ENCODE measurements at places on chromosomes 3 and 15.

DNA sequence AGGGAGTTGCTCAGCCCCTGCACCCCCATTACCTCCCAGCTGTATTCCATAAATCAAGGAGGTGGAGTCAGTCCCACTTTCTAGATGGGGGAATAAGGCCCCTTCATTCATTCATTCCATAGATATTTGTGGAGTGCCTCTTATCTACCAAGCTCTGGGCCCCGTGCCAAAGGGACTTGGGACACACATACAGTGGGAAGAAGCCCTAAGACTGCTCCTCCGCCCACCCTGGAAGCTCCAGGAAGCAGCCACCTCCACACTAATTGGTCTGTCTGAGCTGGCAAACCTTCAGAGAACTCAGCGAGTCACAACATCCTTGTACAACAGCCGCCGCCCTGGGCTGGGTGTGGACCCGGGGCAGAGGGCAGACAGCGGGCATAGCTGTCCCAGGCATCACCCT, 6.4 kb downstream of the STRA6 start:
- no peak for DNase-seq

GRCh38 chr3:40179016-40179415, 130.5 kb upstream of the EIF1B start:
- DNase-seq = peak; percentile 17

DNA sequence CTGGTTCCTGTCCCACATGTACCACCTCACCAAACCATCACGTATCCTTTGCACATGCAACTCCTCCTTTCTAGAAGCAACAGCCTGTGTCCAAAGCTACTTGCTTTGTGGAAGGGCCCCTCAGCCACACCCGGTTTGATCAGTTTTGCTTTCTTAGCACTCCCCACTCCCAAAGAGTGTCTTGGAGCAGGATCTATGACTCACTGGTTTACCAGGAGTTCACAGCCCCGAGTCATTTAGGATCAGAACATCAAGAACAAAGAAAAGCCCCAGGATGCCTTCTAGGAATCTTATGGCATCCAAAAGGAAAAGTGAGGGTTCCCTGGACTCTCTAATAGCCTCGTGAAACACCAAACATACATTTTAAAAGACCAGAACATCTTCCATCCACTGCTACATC, 50.7 kb upstream of the IGF1R start:
- DNase-seq = no peak

- no peak for DNase-seq
Observed at GRCh38 chr15:60745469-60746061, 266.6 kb upstream of the ICE2 start.

- no peak for DNase-seq
Observed at GRCh38 chr15:56792211-56792610, 58.9 kb upstream of the ZNF280D start.

DNA sequence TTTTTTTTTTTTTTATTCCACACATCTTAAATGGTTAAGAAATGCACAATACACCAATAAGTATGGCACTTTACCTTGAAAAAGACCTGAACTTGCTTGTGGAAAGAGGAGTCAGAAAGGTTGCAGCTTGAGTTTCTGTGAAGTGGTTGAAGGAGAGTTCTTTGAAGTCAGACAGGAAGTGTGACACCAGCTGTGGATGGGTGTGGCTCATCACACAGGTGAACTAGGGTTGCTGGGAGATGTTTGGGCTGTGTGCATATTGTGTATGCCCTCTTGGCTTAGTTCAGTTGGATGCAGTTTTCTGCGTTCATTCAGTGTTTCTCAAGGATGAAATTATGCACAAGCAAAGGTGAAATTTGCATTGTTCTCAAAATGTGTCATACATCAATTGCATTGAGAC, 6.3 kb downstream of the AEN start:
- no peak for DNase-seq

DNA sequence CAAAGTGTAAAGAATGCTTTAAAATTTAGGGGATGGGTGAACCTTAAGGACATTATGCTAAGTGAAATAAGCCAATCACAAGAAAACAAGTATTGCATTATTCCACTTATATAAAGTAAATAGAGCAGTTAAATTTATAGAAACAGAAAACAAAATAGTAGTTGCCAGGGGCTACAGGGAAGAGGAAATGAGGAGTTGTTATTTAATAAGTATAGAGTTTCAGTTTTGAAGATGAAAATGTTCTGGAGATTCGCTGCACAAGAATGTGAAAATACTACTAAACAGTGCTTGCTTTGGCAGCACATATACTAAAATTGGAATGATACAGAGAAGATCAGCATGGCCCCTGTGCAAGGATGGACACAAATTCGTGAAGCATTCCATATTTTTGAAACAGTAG, 32.0 kb downstream of the DNAH12 start:
- DNase-seq = no peak

DNA sequence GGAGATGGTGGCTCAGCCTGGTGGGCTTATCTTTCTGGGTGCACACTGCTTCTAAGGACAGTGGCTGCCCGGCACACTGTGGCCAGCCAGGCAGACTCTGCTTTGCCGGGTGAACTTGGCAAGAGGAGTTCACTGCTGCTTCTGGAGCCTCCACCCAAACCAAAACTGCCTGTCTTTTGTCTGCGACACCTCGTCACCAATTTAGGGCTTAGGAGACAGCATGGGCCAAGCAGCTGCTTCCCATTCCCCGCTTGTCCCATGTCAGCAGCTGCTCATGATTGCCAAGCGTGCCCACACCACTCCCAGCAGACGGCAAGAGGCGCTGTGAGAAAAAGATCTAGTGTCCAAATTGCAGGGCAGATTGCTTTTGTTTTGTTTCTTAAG, 57.3 kb downstream of the LSM3 start:
- no peak for DNase-seq

- no peak for DNase-seq
Observed at GRCh38 chr3:114527036-114527644, 233.3 kb downstream of the TIGIT start.

- DNase-seq = no peak
Observed at GRCh38 chr3:188362405-188362831, 208.5 kb downstream of the LPP start.

DNA sequence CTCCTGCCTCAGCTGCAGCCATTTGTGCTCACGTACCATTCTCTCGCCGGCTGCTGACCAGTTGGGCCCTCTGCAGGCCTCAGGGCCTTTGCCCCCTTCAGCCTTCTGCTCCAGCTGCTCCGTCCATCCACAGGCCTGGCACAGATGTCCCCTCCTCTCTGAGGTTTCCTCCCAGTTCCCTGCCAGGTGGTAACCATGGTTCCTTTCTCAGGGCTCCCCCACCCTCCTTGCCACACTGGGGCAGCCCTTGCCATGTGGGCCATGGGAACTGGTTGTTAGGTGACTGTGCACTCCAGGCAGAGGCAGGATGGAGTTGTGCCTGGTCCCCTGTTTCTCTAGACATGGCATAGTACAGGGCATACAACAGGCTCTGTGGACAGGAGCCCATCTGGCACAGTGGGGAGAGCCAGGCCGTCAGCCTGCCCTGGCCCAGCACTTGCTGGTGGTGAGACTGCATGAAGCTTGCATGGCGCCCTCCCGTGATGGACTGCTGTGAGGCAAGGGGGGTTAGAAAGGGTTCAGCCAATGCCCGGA, 148.9 kb downstream of the DNAJB8 start:
- DNase-seq = no peak

DNA sequence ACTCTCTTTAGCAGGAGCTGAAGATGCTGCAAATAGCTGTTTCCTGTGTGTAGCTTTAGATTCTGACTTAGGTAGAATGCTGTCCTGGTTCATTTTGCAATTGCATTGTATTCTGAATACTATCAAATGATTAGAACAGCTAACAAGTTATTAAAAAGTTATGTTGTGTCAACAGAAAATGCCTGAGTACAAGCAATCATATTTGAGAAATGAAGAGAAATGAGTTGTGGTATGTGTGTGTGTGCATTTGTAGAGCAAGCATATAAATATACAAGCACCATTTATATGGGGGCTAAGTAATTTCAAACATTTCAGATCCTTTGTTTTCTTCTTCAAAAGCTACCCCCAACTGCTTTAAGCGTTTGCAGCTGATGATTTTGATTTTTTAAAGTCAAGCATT, 7.8 kb downstream of the ZIC1 start:
- DNase-seq = no peak

DNA sequence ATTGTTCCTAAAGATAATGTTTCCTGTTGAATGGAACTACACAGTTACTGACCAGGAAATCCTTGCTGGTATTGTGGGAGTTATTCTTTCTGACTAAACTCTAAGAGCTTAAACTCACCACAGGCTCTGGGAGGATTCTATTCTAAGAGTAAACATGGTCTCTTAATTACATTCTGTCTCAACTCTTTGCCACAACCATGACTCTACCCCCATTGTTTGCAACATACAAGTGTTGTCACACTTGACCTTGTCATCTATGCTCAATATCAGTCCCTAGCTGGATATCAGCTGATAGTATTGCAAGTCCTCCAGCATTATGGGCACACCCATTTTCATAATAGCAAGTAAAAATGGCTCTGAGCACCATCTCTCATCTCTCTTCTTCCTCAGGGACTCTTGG, 29.6 kb upstream of the SECISBP2L start:
- no peak for DNase-seq

DNA sequence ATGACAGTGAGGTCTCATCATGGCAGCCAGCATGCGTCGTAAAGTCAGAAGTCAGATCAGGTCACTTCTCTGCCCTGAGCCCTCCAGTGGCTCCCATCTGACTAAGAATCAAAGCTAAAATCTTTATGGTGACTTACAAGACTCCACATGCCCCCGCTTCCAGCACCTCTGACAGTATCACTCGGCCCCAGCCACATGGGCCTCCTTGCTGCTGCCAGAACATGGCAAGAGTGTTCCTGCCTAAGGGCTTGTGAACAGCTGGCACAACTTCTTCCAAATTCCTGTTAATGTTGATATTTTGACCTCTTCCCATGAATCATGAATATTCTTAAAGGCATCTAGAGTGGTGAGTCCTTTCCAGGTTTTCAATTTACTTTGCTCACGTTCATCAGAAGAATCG, 20.5 kb downstream of the POLR2M start:
- no peak for DNase-seq

GRCh38 chr3:193704431-193704830, 111.4 kb downstream of the OPA1 start:
- no peak for DNase-seq

- no peak for DNase-seq
Observed at GRCh38 chr3:195570344-195570743, 13.4 kb downstream of the APOD start.

GRCh38 chr15:41895957-41896356, 2.1 kb upstream of the SPTBN5 start:
- DNase-seq = no peak

GRCh38 chr3:11457135-11457534, 184.9 kb downstream of the ATG7 start:
- DNase-seq = no peak

DNA sequence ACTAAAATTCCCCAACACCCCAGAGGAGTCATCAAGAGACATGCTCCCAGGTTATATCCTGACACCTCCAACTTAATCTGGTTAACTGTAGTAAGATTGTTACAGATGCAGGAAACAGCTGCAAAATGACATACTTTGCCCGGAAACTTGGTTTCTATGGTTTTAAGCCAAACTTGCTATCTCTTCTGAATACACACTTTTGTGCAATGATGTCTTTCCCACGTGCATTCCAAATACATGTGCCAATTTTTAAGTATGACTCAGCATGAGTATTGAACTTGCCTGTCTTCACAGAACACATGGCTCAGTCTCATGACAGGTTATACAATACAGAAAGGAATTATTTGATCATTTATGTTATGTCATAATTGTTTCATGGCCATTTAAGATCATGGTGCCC, 207.0 kb upstream of the DCBLD2 start:
- no peak for DNase-seq

GRCh38 chr3:54999159-54999558, 71.3 kb upstream of the LRTM1 start:
- no peak for DNase-seq

DNA sequence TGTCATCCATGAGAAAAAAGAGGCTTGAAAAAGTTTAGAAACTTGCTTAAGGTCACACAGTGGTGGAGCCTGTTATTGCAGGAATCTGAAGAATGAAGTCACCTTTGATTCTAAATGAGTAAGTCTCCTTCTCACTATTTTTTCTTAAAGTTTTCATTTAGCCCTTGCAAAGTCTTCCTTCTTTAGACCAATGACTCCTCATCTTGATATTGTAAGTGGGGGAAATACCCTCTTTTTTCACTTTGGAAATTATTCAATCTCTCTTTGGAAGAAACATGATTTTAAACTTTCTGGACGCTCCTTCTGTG, 787 bp upstream of the SLMAP start:
- DNase-seq = no peak

DNA sequence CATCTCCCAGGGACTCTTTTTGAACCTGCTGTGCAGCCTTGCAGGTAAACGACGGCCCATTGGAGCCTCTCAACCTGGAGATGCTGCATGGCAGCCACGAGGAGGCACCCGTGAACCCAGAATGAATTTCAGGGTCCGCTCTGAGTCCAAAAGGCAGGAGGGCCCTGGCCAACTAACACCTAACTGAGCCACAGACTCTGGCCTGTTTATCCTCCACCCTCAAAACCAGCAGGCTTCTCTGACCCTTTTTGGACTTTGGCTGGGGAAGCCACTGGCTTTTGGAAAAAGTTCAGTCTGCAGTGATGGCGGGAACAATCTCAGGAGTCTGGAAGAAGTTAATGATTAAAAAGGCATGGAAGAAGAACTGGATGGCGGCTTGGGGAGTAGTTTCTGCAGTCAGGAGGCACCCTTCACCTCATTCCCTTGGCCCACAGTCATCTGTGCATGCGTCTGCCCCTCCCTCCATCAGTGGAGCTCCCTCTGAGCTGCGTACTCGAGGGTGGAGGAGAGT, 4.1 kb downstream of the PXYLP1 start:
- DNase-seq = no peak

DNA sequence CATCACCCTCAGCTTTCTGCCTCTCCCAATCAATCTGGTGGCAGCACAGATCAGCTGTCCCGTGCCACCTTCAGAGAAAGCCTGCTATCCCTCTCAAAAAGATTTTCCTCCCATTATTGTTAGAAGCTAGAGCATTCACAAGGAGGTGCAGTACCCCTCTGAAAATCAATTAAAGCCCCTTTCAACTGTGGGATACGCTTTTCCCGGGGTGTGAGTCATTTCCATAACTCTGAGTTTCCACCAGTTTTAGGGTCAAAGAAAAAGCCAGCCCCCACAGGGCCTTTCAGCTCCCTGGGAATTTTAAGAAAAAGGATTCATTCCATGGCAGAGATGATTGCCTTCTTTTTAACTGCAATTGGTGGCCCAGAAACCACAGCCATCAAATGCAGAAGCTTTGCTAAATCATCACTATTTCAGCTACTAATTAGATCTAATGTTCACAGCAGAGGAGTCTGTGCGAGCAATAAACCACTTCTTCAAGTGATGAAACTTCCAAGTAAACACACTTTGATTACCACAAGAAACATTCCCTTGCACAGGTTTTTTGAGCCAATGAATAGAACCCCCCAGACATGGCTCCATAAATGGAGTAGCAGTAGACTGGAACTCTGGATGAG, 270.0 kb upstream of the TPRG1 start:
- DNase-seq = no peak

DNA sequence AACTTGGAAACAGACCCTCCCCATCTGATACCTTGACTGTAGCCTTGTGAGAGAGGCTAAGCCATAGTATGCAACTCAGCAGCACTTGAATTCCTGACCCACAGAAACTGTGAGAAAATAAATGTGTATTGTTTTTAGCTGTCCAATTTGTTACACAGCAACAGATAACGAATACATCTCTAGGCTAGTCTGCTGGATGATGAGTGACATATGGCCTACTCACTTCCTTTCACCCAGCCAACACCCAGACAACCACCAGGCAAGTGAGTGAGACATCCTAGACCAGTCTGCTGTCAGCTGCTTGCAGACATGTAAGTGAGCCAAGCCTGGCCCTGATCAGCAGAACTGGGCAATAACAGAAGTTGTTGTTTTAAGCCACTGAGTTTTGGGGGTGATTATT, 19.2 kb upstream of the SMAD6 start:
- no peak for DNase-seq
